Stimulated activated CD4-positive, alpha-beta T cell treated with anti-CD3 and anti-CD28 coated beads, Interleukin-1b, Interleukin-23, amount 100 ng/mL, for 1 hour (primary cell): ENCODE measurements at places on chromosomes 6 and 20.

GRCh38 chr6:160111806-160112205 is 9.8 kb upstream of the SLC22A1 start:
- DNase-seq, result no peak

- no peak for DNase-seq
Measured at GRCh38 chr6:53306819-53307347, 41.9 kb downstream of the ELOVL5 start.

- DNase-seq, result no peak
Measured at GRCh38 chr6:102137859-102138258, 744.4 kb downstream of the GRIK2 start.

- no peak for DNase-seq
Measured at GRCh38 chr6:139595183-139595582, 220.7 kb upstream of the CITED2 start.

DNA sequence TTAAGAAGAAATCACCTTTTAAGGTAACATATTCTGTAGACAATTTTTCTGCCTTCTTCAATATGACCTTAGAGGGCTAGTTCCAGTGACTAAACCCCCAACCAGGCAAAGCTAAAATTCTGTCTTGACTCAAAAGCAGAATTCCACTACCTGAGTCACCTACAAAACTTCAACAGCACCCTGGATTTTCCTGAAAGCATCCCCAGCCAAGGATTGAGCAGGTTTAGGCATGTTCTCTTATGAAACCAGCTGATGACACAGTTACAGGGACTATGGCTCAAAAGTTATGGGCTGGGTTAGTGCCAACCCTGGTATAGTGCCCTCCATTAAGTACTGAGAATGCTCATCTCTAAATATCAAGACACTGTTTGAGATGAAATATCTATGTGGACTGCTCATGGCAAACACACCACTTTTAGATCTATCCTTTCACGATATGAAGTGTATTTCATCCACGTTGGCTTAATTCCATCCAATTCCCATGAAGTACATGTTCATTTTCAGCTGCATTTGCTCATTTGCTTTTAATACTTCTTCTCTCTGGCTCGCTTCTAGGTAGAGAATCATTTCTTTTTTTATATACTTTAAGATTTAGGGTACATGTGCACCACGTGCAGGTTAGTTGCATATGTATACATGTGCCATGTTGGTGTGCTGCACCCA is 53.6 kb upstream of the TNFAIP3 start:
- DNase-seq, result no peak

DNA sequence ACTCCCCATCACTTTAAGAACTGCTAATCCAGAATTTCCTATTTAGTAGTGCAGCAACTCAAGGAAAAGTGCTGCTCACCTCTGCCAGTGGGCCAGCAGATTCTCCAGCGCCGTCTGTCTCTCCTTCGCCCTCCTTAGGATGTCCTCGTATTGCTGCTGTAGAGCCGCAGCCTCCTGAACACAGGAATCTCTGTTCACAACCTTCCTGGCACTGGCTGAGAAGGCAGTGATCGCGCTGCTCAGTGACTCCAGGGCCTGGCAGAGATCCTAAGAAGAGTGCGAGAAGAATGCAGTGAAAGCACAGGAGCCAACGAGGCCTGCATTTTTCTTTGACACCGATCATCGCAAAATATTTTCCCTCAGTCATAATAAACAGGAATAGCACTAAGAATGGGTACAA is 209.0 kb downstream of the SYNE1 start:
- no peak for DNase-seq

- DNase-seq, result no peak
Measured at GRCh38 chr6:89736893-89737292, 82.7 kb downstream of the MDN1 start.

DNA sequence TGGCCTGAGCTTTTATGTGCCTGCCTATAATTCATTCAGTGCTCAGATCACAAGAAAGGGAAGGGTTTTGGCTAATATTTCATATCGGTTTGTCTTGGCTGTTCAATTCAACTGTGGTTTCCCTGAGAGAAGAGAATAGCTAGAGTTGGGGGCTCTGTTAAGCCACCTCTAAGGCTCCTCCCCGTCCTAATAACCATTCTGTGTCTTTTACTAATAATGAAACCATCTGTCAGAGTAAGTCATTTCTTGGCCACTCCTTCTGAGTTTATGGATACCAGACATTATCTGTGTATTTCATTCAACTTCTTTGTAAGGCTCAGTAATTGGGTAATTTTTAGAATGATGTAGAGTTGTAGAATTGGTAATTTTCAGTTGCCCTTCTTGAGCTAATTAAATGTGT is 5.2 kb downstream of the STX11 start:
- no peak for DNase-seq

DNA sequence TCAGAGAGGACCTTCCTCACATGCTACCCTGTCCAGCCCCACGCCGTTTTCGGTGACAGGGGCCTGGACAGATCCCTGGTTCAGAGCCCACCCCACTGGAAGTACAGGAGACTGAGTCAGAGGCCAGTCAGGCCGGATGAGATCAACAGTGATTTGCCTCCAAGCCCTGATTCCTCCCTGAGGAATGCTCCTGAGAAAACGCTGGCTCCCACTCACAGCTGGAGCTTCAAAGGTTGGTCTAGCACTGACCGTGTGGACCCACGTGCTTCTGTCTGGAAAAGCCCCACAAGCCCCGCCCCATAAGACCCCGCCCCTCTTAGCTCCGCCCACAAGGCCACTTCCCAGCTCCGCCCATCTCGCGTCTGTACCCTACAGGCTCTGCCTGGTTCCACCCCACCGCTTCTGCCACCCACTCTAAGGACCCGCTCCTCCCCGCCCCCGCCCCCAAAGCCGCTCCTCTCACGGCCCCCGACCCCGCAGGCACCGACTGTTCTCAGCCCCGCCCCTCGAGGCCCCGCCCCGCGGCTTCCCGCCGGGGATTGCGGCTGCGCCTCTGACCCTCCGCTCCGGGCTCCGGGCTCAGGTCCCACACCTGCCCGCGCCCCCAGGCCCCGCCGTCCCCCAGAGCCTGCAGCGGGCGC is 64.9 kb upstream of the BHLHE23 start:
- DNase-seq, result no peak

GRCh38 chr6:113967777-113968176 is 3.2 kb downstream of the HDAC2 start:
- no peak for DNase-seq

DNA sequence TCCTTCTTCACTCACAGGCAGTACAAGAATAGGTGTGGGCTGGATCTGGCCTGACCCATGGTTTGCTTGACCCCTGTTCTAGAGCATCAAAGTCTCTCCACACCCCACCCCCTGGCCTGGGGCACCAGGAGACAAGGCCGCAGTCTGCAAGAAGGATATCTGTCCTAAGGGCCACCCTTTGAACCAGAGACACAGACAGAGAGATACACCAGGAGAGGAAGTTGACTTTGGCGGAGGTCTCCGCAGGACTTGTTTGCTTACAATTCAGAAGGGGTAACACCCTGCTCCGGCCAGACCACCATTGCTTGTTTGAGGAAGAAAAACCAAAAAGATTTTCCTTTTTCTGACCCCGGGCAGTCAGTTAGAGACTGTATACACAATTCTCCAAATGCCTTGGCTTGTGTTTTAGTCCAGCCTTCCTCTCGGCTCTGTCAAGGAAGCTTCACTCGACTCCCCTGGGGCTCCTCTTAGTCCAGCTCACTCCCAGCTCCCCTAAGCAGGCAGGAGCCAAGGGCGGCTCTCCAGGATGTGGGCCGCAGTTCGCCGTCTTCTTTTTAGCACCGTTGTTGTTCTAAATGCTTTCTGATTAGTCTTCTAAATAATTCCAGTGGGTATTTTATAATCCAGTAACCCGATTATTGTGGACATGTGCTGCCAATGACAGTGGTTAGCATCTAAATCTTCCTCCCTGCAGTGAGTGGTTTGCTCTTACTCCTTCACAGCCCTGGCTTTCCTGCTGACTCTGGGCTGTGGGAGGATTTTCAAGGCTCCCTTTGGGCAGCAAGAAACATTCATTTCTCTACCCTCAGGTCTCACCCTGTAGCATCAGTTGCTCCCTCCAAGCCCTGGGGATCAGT is 58.6 kb upstream of the MRPS10 start:
- DNase-seq, result no peak

GRCh38 chr20:38776363-38776762 is 28.1 kb downstream of the ACTR5 start:
- no peak for DNase-seq

DNA sequence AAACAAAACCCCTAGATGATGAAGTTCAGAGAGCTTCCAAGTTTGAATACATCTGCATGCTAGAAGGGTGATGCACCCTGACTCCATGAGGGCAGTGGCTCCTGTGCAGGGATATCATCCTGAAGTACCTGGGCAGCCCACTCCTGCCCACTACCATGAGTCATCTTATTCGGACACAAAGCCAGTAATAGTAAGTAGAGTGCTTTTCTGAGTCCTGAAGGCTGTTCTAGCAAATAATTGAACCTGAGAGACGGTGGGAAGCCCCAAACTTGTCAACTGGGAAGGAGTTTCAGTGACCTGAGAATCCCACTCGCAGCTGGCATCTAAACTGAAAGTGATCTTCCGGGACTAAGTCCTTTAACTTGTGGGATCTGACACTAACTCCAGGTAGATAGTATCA is 152.9 kb upstream of the COL21A1 start:
- DNase-seq, result no peak

GRCh38 chr6:26031151-26031594 is 56.1 kb upstream of the HFE start:
- DNase-seq, result no peak

- no peak for DNase-seq
Measured at GRCh38 chr6:111172563-111172962, 85.3 kb downstream of the SLC16A10 start.

DNA sequence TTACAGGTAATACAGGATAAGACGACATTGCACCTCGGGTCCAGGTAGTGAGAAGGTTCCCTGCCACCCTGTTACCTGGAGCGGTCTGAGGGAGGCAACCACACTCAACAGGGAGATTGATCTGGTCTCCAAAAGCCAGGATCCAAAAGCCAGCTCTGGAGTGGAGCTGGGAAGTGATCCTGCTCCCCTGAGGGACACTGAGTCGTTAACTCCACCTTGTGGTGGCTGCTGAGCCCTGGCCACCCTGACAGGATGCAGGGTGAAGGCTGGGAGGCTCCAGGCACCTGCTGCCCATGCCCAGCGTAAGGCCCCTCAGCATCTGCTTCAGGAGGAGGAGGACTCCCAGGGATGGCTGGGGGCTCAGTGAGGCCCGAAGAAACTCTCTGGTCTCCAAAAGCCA is 38.7 kb upstream of the SLC22A2 start:
- no peak for DNase-seq
